ENCODE measurements at places on chromosomes 7 and 10. TPM values are rescaled to one million over a fixed set of nuclear protein-coding genes. Genes with fewer than 3 reads are reported as not detected.

KIAA1549 gene
- 3.1 TPM for total RNA-seq

MPLKIP gene
- total RNA-seq: 8.9 TPM

- H3K4me1 ChIP-seq: no peaks in the 10 kb centered on the region
- no peaks in the 10 kb centered on the region for H3K36me3 ChIP-seq
- H3K4me3 ChIP-seq: no peak overlapping the region
- no peak for DNase-seq
- no peak overlapping the region for H3K27ac ChIP-seq
Measured at GRCh38 chr10:60525716-60526585, 136.3 kb upstream of the ANK3 start.

DNA sequence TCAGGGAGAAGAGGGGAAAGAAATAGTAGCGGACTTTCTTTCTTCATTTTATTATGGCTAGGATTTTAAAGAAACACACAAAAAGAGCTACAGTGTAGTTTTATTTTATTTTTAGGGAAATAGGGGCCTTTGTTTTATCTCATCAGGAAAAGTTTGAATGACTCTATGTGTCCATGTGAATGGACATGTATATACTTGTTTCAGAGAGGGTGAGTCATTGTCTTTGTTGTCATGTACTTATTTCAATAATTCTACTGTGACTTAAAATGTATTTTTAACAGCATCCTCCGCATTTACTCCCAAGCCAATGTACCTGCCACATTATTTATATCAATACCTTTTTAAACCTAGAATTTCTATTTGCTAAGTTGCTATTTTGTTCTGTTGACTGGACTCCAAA is 569.5 kb downstream of the SORCS3 start:
- H3K4me3 ChIP-seq: no peak overlapping the region
- H3K27ac ChIP-seq: no peak overlapping the region
- no peaks in the 10 kb centered on the region for H3K4me1 ChIP-seq
- H3K27me3 ChIP-seq: no peaks in the 10 kb centered on the region
- no peaks in the 10 kb centered on the region for H3K36me3 ChIP-seq
- DNase-seq: no peak
